ENCODE measurements at places on chromosomes 11 and 22.

DNA sequence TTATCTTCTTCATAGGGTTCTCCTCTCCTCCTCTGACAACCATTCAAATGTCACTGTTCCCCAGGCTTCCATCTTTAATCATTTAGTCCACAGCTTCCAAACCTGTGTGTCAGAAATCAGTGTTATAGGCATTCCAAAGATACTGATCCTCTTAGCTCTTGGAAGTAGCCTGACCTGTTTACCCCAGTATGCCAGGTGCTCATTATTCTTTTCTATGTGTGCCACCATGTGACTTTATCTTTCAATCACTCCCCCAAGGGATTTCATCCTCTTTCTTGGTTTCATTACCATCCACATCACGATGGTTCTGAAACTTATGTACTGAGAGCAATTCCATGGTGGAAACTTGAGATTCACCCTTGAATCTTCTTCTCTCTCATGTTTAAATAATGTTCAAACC, 7.6 kb downstream of the POU2AF2 start:
- DNase-seq = no peak

DNA sequence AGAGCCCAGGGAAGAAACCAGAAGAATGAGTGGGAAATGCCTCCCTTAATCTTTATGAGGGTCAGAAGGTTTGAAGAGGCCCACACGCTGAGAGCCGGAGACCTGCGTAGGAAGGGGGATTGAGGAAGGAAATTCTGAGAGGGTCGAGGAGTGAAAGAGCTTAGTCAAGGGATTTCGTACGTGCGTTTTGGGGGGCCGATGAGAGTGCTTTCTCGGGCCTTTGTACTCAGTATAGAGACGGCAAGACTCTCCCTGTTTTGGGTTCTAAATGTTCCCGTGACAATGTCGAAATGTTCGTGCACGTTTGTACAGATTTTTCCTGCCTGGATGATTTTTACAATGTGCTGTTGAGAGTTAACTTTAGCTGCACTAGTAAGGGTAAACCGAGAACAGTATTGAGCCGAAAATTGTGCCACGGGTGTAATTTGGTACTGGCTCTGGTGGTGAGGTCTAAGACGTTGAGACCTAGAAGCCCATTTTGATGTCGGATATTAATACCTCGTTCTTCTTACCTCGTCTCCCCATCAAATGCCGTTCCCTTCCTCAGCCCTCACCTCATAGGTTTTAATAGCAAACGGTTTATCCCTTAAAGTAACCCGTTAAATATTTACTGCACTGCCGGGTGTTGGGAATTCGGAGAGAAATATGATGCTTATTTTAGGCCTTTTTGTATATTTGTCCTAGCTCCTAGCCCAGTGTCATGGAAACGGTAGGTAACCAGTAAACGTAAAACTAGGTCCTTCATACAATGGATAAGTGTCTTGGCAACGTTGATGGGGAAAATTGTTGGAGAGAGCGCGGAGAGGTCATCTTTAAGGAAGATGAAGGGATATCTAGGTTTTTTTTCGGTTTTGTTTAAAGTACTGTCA, 734 bp downstream of the C11orf58 start:
- peak; percentile 61 for DNase-seq

- no peak for DNase-seq
Measured at GRCh38 chr22:20659258-20659657, 114.7 kb upstream of the SERPIND1 start.

GRCh38 chr11:121131656-121132055, 30.6 kb downstream of the TECTA start:
- DNase-seq = no peak

- DNase-seq = no peak
Measured at GRCh38 chr22:31681349-31682345, 19.6 kb upstream of the PISD start.

- peak; percentile 81 for DNase-seq
Measured at GRCh38 chr11:62108017-62108750, 15.6 kb upstream of the INCENP start.

- no peak for DNase-seq
Measured at GRCh38 chr11:3359092-3359824, 19.7 kb downstream of the ZNF195 start.

GRCh38 chr11:12160680-12161079, 50.3 kb downstream of the MICAL2 start:
- no peak for DNase-seq

- no peak for DNase-seq
Measured at GRCh38 chr11:69251639-69252489, 42.1 kb upstream of the MYEOV start.

DNA sequence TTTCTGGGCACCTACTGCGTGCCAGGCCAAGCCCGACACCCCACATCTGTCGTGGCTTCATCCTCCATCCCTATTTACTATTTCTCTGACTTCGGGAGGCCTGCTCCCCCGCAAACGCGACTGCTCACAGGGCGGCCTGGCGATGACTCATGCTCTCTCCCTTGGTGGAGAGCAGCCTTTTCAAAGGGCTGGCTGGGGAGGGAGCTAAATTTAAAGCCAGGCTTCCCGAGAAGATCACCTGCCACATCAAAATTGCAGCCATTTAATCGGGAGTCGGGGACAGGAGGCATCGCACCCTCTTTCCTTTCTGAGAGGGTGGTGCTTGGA, 24.9 kb upstream of the SHISAL1 start:
- no peak for DNase-seq

Data from brain (organoid and tissue), 16 donors.